ENCODE measurements at places on chromosomes 2 and 18.

GRCh38 chr2:133171393-133172004 lies 396.8 kb downstream of the NCKAP5 start:
- DNase-seq = peak; percentile 55

DNA sequence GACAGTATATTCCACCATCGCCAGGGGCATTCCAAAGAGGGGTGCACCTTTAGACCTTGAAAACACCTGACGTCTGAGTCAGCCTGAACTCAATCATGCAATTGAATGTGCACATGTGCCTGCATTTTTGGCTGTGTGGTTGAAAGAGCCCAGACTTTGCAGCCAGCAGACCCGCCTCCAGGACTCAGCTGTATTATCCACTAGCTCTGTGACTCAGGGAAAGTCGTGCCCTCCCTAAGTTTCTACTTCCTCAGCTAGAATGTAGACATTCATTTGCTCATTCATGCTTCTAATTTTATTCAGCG lies 94.2 kb downstream of the LRRC30 start:
- DNase-seq = no peak

- DNase-seq = peak; percentile 38
Observed at GRCh38 chr2:176976736-176977685, 235.6 kb upstream of the HNRNPA3 start.

GRCh38 chr2:148607566-148607965 lies 37.0 kb upstream of the EPC2 start:
- DNase-seq = no peak

DNA sequence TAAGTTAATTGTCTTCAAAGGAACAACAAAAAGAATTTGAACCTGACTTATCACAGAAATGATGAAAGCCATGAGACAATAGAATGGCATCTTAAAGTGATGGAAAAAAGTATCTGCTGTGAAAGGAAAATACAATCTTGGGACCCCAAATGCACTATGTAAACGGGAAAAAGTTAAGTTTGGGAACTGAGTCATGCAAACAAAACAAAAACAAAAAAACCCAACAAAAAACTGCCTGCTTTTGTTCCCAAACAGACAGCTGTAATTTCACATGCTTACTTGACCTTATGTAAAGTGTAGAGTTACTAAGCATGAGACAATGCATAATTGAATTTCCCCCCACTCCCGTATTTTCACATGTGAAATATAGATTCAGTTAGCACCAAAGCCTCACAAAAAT lies 122.1 kb upstream of the RBMS1 start:
- DNase-seq = no peak

DNA sequence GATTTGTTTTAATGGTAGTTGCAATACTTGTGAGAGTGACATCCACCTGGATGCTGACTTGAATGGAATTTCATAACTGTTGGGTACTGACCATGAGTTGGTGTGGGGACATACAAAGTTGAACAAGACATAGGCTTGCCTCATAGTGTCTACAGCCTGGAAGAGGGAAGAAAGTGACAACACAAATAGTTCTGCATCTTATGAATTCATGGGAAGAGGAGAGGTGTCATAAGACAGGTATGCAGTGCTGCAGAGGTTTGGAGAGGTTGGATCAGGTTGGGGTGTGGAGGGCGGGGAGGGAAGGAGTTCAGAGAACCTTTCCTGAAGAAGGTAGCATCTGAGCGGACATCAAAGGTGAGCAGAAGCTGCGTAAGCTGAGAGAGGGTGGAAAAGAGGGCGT lies 44.0 kb downstream of the HRH4 start:
- DNase-seq = no peak

DNA sequence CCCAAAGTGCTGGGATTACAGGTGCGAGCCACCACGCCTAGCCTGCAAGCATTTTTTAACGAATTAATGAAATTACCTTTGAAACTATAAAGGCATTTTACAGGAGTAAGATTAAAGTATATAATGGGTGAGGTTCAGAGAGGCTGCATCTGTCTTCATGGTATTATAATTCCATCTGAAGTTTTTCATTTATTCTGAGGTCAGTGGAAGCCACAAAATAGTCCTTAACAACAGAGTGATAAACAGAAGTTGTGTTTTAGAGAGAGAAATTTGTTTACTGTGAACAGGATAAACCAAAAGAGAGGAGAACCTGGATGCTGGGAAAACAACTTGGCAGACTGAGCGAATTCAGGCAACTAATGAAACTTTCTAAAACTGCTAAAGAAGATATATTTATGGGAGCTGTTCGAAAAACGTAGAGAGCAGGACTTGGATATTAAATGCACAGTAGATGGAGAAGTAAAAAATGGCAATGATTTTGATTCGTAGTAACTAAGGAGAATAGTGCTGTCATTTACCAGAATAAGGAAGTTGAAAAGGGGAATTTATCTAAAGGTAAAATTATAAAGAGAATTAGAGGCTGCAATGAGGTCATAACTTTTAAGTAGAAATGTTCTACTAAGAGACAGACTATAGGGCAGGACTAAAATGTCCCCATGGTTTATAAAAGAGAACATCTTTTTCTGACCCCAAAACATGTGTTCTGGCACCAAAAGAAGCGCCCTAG lies 37.9 kb upstream of the ITGA4 start:
- no peak for DNase-seq

DNA sequence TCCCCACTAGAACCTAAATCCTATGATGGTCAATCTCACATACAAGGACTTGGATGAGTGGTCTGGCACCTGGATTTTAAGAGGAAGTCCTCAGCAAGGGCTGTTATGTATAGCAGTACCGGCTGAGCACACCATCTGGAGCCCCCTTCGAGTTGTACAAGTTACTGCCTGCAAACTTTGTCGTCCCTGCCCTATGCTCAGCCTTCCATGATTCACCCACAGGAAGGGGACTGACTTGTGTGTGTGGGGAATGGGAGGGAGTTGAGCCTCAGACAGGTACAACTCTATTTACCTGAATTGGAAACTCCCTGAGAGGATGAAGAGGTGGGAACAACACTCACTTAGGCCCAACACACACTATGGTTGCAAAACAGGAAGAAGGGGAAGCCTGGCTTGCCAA lies 186.6 kb downstream of the MYO5B start:
- no peak for DNase-seq

- no peak for DNase-seq
Observed at GRCh38 chr2:39703181-39703872, 37.6 kb downstream of the TMEM178A start.

GRCh38 chr2:99984799-99985515 lies 157.4 kb downstream of the AFF3 start:
- DNase-seq = no peak

DNA sequence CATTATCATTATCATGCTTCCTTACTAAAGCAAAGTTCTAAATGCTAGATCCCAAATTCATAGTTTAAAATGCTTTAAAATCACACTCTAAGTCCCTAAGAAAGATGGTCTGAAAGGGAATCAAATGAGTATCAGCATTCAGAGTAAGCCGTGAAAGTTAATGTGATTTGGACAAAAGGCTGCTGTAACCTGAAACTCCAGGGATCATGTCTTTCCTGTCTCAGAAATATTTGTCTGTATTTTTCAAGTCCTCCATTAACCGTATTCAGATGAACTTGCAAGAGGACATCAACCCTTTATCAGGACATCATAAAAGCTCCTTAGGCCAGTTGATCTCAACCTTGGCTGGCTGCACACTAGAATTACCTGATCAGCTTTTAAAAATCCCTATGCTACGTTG lies 324.3 kb upstream of the PKDCC start:
- no peak for DNase-seq

DNA sequence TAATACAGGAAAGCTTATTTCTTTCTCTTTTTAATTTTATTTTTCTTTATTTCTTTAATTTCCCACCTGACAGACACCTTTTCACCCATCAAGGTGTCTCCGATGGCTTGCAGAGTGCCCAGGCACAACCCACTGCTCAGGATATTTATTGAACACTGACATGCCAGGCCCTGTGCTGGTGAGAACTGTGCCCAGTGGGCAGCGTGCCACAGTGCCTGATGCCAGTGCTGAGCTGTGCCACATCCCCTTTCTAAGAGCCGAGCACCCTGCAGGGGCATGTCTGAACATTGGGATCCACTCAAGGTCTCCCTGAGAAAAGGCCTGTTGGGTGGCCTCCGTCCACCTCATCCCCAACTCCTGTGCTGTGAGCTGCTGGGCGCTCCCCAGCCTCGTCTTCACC lies 158.6 kb upstream of the RAB6C start:
- no peak for DNase-seq

DNA sequence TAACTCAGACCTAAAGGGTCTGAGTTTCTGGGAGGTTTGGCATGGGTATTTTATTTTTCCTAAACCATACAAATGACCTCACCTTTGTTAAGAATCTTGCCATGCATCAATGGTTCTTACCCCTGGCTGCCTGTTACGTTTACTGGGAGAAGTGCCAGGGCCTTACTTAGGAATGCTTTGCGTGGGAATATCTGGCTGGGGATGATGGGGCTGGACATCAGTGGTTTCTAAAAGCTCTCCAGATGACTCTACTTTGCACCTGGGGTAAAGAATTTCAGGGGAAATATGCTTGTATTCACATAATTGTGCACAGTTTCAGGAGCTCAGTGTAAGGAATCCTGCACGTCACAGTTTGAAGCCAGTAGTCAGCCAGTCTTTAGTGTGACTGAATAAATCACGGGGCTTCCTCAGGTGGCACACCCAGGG lies 18.2 kb upstream of the DAW1 start:
- DNase-seq = no peak

DNA sequence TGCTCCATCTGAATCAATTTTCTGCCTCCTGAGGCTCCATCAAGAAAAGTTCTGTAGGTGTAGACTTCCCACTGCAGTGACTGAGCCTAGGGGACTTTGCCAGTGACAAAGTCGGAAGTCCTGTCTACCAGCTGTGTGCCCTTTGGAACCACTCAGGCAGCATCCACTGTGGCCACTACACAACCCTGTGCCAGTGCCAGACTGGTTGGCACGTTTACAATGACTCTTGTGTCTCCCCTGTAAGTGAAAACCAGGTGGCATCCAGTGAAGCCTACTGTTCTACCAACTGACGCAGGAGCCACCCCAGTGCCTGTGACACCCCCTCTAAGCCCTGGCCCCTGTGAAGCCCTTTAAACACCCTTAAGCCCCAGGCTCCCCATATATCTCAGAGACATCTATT lies 132.1 kb upstream of the SERPINE2 start:
- DNase-seq = peak; percentile 9

- no peak for DNase-seq
Observed at GRCh38 chr2:148512501-148512900, 132.1 kb upstream of the EPC2 start.

DNA sequence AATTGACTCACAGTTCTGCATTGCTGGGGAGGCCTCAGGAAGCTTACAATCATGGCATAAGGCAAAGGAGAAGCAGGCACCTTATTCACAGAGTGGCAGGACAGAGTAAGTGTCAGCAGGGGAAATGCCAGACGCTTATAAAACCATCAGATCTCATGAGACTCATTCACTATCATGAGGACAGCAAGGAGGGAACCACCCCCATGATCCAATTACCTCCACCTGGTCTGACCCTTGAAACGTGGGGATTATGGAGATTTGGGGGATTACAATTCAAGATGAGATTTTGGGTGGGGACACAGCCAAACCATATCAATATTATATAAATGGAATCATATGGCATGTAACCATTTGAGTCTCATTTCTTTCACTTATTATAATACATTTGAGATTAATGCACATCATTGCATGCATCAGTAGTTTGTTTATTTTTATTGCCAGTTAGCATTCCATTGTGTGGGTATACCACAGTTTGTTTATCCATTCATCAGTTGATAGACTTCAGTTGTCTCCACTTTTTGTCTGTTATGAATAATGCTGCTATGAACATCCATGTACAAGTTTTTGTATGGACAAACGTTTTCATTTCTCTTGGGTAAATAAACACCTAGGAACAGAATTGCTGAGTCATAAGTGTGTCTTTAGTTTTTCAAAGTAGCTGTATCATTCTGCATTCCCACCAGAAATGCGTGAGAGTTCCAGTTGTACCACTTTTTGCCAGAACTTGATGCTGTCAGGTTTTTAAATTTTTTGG lies 5.8 kb upstream of the SRBD1 start:
- DNase-seq = no peak

DNA sequence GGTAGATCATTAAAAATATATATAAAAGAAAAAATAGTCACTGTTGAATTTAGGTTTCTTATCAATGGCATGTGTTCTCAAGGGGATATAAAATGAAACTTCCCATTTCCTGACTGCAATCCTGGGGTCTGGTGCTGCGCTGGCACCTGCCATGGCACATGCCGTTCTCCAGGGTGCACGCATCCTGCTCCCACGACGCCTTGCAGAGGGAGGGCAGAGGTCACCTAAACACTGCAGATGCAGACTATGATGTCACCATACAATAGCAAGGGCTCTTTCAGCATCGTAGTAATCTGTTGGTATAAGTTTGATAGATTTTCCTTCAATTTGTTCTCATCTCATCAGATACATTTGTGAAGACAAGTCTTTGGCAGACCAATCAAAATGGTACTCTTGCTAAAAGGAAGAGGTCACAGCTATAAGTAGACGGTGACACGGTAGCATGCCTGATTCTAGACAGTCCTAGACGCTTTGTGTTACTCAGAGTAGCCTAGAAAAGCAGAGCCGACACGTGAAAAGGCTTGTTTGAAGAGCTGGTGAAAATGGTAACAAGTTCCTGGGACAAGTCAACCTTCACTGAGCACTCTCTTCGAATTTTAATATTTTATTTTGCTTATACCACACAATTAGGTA lies 761.4 kb downstream of the DCDC2C start:
- DNase-seq = no peak

DNA sequence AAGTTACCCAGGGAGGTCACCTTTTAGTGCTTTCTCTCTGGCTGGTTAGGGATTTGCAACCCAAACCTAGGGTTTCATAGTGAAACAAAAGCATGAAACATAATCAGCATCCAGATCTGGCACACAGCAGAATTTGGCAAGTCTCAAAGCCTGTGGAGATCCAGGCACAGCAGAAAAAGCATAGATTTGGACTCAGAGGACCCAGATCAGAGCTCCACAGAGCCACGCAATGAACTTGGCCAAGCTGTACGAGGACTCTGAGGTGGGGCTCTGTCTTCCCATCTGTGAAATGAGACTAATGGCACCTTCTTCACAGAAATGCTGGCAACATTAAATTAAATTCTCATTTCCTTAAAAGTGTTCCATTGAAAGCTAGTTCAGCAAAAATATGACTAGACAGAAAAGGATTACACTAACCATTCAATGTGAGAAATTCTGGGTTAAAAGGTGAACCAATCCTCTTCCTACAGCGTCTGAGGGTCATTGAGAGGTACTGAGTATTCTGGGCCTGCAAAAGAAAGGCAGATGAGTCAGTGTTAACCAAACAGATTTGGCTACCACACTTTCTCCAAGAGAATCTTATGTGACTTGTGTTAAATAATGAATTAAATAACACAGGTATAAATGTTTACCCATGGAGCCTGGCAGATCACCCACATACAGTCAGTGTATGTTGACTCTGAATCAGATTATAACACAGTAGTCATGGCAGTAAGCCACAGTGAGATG lies 266.3 kb downstream of the MREG start:
- DNase-seq = no peak

GRCh38 chr2:177328056-177328455 lies 63.5 kb upstream of the NFE2L2 start:
- no peak for DNase-seq

DNA sequence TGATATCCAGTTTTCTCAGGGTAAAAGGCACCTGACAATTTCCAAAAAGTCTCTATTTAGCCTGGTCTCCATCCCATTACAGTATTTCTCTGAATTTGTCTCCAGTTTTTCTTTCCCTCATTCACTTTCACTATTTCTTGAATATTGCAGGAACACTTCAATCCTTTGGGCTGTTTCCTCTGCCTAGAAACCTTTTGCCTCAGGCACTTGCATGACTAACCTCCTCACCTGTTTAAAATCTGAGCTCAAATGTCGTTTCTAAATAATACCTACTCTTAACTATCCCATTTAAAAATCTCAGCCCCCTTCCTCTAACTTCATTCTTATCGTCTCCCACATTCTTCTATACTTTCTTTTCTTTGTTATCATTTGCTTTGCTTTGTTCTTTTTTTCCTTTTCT lies 9.0 kb downstream of the SCN2A start:
- no peak for DNase-seq
